NCI-H2081 treated with DMSO at 0.1 percent for 48 hours (cell line): ENCODE measurements at places on chromosomes 11 and 22.
A peak's percentile ranks its signal among the peaks of the same experiment; 100 is the strongest.

GRCh38 chr11:27868226-27868625 lies 168.0 kb upstream of the BDNF start:
- DNase-seq, result no peak

DNA sequence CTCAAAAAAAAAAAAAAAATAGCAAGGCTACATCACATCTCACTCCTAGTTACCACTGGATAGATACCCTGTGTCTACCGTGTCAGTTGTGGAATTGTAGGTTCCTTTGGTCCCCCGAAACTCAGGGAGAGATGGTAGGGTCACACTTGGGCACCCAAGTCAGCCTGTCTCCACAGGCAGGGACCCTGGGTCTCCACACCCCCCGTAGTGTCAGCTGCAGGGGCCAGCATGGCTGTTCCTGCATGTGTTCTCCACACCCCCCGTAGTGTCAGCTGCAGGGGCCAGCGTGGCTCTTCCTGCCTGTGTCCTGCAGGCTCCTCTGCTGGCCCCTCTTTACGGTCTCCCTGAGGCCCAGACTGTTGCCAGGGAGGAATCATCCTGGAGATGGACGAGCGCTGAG lies 282.1 kb downstream of the BRD1 start:
- no peak for DNase-seq

DNA sequence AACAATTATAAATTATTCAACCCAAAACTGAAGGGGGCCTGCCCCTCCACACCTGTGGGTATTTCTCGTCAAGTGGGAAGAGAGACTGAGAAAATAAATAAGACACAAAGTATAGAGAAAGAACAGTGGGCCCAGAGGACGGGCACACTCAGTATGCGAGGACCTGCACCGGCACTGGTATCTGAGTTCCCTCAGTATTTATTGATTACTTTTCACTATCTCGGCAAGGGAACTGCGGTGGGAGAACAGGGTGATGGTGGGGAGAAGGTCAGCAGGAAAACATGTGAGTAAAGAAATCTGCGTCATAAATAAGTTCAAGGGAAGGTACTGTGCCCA lies 3.2 kb downstream of the C11orf54 start:
- DNase-seq, result no peak

DNA sequence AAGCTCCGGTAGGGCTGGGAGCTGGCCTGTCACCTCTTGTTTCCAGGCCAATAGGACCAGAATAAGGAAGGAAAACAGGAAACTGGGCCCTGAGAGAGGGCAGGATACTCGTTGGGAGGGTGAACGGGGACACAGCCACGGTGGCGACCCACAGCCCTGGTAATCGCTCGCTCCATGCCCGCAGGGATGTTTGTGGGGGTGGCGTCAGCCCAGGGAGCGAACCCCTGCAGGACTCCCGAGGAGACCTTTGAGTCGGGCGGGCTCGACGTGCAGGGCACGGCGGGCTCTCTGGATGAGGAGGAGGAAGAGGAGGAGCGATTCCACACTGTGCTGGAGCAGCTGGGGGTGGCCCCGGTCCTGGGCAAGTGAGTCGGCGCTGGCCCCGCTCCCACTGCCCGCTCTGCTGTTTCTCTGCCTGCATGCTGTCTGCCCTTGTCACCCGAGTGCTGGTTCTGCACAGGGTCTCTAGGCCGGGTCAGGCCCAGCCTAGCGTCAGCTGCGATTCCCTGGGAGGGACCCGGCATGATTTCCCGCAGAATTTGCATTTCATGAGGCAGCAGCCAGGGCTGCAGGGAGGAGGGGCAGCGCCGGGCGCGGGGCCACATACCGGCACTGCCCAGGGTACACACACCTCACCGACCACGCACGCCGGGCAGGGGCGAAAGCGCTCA lies 1.6 kb downstream of the CRACR2B start:
- no peak for DNase-seq

DNA sequence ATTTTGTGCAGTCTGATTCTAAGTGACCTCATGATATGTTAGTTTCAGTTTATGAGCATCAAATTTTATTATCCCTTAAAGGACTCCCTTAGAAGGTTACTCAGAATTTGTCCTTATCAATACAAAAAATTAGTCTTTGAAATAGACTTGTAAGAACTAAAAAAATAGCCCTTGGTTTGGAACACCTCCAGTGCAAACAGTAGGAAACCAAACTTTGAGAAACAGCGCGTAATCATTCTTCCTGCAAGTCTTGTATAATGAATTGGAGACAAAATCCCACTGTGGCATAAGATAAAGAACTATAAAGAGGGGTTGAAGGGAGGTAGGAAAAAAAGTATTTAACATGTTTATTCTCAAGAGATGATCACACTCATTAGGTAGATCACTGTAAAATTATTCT lies 10.8 kb upstream of the MSANTD4 start:
- no peak for DNase-seq

DNA sequence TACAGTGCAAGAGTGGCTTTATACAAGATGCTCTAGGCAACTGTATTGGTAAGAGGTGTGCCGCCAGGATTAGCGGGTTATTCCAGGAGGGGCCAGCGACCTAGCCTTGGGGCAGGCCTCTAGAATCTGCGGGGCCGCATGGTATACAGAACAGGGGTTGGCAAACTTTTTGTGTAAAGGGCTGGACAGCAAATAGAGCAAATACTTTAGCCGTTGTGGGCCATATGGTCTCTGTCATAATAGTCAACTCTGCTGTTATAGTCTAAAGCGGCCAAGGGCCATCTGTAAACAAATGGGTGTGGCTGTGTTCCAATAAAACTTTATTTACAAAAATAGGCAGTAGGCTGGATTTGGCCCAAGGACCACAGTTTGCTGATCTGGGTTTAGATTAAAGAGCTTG lies 32.6 kb downstream of the FBLN1 start:
- no peak for DNase-seq

DNA sequence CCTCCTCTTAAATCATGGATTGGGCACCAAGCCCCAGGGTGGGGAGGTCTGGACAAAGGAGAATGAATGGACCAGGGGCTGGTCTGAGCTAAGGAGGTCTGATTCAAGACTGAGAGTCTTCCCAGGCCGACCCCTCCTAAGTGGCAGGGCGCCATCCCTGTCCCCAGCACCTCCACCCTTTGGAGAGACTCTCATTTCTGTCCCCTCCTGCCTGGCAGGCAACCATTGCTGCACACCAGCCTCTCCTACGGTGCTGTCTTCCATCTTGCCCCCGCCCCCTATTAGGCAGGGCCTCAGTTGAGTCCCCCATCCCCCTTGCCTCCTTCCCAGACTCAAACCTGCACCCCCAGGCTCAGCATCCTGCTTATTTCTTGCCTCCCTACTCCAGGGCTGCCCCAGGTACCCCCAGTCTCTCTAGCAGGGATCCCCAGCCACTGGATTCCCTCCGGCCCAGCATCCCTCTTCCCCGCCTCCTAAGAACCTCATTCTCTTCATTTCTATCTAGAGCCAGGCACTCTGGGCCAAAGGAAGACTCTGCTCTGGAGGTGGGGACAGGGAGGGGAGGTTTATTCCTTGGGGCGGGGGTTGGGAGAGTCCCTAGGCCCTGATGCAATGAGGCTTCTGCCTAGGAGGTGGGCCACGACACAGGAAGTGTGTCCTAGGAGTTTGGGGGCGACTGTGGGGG lies 1.7 kb upstream of the RCOR2 start:
- DNase-seq, result no peak

- peak; percentile 48 for DNase-seq
Observed at GRCh38 chr11:40293655-40294348, 1165.7 kb downstream of the LRRC4C start.

DNA sequence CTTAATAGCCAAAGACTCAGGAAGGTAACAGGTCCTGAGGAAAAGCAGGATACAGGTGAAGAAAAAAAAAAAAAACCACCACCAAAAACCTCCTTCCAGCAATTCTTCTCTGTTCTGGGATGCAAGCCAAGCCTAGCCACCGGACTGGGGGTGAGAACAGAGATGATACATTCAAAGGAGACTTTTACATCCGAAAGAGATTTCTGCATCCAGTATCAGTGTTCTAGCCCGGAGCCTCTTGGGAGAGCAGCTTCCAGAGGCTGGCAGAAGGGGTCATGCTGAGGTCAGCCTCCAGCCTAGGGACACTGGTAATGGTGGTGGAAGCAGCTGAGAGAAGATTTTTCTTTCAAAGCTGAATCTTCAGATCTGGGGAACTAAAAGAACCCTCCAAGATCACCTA lies 76.2 kb downstream of the KCNC1 start:
- DNase-seq, result no peak

GRCh38 chr11:3122775-3123201 lies 42.3 kb downstream of the OSBPL5 start:
- no peak for DNase-seq

DNA sequence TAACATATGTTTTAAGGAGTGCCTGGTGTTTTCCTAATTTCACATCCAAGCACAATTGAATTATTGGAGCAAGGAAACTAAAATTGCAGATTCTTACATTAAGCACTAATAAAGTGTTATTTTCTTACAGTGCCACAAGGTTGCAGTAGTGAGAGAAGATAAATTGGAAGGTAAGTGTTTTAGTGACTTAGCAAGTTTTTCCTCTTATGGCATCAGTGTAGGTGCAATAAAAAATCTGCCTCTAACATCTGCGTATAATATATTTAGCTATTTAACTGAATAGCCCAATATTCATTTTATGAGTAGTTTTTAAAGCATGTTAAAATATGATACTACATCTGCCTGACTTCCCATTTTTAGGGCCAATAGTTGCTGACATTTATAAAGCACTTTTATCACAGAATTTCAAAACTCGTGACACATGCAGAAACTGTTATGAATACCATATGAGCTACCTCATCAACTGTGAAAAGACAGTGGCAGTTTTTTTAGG lies 19.0 kb downstream of the POLD3 start:
- no peak for DNase-seq

DNA sequence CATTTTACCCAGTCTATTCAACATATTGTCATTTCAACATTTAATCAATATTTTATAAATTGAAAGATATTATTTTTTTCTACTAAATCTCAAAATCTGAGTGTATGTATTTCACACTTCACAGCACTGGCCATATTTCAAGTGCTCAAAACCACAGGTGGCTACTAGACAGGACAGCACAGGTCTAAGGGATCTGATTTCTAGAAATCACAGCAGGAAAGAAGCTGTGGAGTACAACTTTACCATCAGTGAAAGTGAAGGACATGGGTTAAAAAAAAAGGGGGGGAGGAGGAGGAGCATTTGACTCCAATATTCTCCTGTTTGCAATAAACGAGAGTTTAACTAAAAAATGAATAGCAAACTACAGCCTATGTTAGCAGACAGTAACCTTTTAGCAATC lies 4.5 kb downstream of the PRDM10 start:
- no peak for DNase-seq

GRCh38 chr22:29825578-29825977 lies 12.5 kb downstream of the ASCC2 start:
- DNase-seq, result no peak

DNA sequence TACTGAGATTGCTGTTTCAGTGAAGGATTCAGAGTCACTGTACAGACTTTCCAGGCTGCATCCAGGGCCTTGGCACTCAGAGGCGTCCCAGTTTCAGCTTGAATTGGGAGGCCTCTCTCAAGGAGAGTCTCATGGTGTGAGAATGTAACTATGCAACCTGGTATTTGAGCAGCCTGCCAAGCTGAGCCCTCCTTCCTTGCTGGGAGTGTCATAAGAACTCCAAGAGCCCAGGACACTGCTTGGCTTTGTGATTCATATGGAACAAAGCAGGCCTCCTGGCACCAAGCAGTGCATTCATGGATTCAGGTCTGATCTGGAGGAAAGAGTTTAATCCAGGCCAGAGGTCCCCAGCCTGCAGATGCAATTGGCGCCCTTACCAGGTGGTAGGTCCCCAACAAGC lies 171.7 kb downstream of the DBX1 start:
- no peak for DNase-seq

DNA sequence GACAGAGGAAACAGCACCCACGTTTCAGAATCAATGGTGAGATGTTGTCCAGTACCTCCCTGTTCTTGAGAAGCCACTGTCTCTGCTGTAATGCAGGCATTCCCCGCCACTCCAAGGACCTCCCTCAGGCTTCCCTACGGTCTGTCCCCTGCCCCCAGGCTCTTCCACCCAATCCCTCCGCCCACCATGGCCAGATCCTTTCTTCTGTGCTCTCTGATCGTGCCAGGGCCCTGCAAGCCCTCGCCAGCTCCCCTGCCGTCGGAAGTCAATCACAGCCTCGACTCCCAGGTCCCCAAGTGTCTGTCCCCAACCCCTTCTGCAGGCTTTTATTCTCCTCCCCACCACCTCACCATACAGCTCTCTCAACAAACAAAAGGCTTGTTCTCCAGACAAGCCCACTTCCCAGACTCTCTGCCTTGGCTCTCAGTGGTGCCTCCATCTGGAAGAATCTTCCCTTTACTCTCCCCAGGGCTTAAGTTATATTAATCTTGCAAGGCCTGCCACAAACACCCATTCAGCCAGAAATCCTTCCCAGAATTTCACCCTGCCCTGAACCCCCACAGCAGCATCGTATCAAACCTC lies 13.7 kb downstream of the SCN4B start:
- no peak for DNase-seq
